ENCODE measurements at places on chromosomes 4 and X.

DNA sequence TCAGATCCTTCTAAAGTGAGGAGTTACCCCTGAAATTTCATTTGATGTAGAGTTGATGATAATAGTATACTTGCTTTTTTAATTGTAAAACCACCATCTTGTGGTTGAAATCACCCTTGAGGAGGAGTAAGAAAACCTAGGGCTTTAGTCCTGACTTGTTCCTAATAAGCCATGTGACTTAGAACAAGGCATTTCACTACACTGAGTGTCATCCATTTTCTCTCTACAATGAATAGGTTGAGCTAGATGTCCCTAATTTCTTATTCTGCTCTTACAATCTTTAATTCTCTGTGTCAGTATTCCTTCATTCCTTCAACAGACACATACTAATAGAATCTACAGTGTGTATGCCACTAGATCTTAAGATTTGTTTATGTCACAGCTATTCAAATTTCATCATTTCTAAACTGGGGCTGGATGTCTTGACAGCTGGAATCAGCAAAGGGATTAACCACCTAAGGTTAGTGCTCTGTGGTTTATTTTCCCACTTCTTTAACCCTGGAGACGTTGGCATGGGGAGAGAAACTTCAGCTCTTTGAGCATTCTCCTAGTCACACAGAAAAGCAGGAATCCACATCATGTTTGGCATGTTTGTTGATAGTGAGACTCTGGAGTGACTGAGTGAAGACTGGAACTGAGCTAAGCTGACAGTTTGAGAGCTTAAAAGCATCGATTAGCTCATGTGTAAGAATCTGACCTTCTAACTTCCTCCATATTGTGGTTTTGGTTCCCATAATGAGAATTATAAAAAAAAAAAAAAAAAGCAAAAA, 246.3 kb downstream of the NDST4 start:
- DNase-seq, result no peak

GRCh38 chr4:24794051-24794450, 1.3 kb upstream of the SOD3 start:
- DNase-seq, result no peak

- no peak for DNase-seq
Measured at GRCh38 chr4:94414907-94415306, 36.8 kb upstream of the PDLIM5 start.

GRCh38 chr4:93617606-93618005, 210.9 kb upstream of the ATOH1 start:
- DNase-seq, result no peak

Measured in stimulated activated effector memory CD8-positive, alpha-beta T cell treated with anti-CD3 and anti-CD28 coated beads, Interleukin-12 subunit alpha, Interleukin-12 subunit beta, amount 100 ng/mL, for 72 hours (primary cell).